ENCODE measurements at places on chromosomes 1 and 21. TPM values are rescaled to one million over a fixed set of nuclear protein-coding genes. Genes with fewer than 3 reads are reported as not detected.

The NBPF20 gene
- 3.5 TPM for total RNA-seq

The KIF14 gene
- total RNA-seq, result 29.7 TPM

The GBP7 gene
- total RNA-seq, result not detected

The ST6GALNAC5 gene
- total RNA-seq, result 7.3 TPM

The TIE1 gene
- total RNA-seq, result 0.58 TPM

The ZBTB17 gene
- total RNA-seq, result 44.4 TPM

The DMRTA2 gene
- not detected for total RNA-seq

The RNF186 gene
- not detected for total RNA-seq

The DNASE2B gene
- not detected for total RNA-seq

The SPRR2B gene
- total RNA-seq, result not detected

The RHBG gene
- total RNA-seq, result not detected

The TLCD4 gene
- 0.32 TPM for total RNA-seq

The IL22RA1 gene
- total RNA-seq, result not detected

The KCND3 gene
- total RNA-seq, result not detected

The CDA gene
- not detected for total RNA-seq

The C8B gene
- not detected for total RNA-seq

The BSND gene
- not detected for total RNA-seq

The S100B gene
- total RNA-seq, result not detected

The SERTAD4 gene
- total RNA-seq, result 0.06 TPM

The PCNX2 gene
- 6.2 TPM for total RNA-seq
